ENCODE measurements at places on chromosomes 4 and X. TPM values are rescaled to one million over a fixed set of nuclear protein-coding genes. Genes with fewer than 3 reads are reported as not detected.

The IL1RAPL2 gene
- total RNA-seq, result not detected

The LRP2BP gene
- total RNA-seq, result 0.95 TPM

The SPANXN4 gene
- total RNA-seq, result not detected

The PSAPL1 gene
- not detected for total RNA-seq

The ASB12 gene
- not detected for total RNA-seq

The FOXO4 gene
- total RNA-seq, result 10.7 TPM

The LGI2 gene
- total RNA-seq, result under 0.01 TPM

The GABRQ gene
- total RNA-seq, result under 0.01 TPM

The HHIP gene
- 61.1 TPM for total RNA-seq

The CFAP47 gene
- total RNA-seq, result under 0.01 TPM

The MAGEA2 gene
- total RNA-seq, result not detected

The ITIH6 gene
- not detected for total RNA-seq

The SPANXA1 gene
- total RNA-seq, result not detected

The ACE2 gene
- not detected for total RNA-seq

The IL21 gene
- not detected for total RNA-seq

The DAPP1 gene
- not detected for total RNA-seq

The IQSEC2 gene
- 0.22 TPM for total RNA-seq

The REELD1 gene
- total RNA-seq, result not detected

The TSR2 gene
- total RNA-seq, result 16.5 TPM
